Thoracic aorta (tissue), 2 donors: ENCODE measurements at places on chromosomes 11 and 22.

DNA sequence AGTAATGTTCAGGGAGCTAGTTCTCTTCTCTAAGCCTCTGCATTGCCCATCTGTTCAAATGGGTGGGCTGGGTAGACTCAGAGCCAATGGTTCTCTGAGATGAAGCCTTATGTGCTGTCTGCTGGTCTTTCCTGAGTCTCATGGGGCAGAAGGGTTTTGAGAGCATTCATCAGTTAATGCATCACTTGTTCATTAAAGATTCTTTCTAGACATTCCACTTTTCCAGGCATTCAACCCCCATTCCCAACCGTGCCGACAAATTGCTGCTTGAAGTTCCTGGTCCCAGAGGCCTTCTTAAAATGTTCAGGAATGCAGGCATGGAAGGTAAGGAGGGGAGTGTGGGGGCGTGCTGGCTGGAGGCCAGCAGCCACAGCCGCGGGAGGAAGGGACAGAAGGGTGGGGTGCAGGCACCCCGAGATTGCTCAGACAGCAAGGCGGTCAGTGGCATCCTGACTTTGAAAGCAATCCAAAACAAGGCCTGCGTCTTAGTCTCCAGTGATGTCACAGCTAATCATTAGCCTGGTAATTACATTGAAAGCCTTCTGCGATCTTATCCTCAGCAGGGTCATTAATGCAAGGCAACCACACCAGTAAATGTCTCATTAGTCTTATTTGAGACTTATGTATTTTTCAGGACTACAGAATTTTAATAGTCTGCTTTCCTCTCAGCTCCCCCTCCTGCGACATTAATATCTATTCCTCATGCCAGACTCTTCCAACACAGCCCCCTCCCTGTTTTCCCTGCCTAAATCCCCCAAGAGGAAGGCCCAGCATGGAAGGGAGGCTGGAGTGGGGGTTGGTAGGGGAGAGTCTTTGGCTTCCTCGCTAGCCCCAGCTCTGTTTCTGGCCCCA lies 328.8 kb downstream of the MIAT start:
- DNase-seq = no peak

GRCh38 chr22:20590477-20591294 lies 83.3 kb downstream of the MED15 start:
- no peak for DNase-seq

GRCh38 chr22:32501836-32502752 lies 27.5 kb downstream of the FBXO7 start:
- DNase-seq = no peak

DNA sequence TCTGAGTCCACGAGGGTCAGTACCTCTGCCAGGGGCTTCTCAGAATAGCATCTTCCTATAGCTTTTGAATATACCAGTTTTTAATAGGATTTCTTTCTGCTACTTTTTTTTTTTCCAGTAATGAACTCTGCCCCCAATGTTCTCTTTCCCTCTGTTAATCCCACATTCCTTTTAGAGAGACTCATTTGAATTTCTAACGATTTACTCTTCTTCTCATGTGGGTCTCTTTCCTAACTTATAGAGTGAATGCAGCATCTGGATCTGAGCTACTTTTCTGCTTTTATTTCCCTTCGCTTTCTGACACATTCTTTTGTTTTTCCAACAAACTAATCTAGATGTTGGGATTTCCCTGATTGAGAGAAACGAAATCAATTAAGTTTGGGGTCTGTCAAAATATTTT lies 71.4 kb downstream of the INSC start:
- DNase-seq = no peak

- no peak for DNase-seq
Measured at GRCh38 chr11:73401217-73401923, 25.2 kb downstream of the RELT start.

DNA sequence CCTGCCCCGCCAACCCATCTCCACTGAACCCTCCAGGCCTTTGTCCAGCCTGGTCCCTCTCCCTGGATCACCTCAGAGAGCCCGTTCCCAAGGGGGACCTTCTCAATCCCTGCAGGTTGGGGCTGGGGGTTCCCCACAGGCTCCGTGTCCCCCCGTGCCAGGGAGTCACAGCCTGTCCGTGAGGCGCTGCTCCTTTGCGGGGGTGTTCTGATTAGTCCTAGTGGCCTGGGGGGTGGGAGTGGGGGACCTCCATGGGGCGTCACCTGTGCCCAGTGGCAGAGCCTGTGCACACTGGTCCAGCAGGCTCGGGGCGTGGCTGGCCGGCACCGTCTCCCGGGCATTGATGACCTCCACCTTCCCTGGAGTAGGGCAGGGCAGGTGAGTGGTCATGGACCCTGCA lies 11.6 kb downstream of the GGT5 start:
- DNase-seq = no peak

DNA sequence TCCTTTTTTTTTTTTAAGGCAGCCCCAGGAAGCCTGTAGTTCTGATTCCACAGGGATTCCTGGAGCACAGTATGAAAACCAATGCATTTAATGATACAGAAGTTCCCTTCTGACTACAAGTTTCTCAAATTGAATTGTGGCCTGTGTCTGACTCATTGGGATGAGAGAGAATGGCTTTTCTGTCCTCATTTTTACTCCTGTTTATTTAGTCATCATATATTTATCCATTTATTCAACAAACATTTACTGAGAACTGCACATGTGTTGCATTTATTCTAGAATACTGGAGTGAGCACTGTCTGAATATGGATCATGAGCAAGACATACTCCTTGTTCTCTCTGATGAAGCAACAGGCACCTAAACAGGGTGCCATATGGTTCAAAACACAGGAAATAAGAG lies 231.2 kb downstream of the NTM start:
- DNase-seq = no peak

- DNase-seq = no peak
Measured at GRCh38 chr11:80668039-80668438, 1227.2 kb upstream of the TENM4 start.

DNA sequence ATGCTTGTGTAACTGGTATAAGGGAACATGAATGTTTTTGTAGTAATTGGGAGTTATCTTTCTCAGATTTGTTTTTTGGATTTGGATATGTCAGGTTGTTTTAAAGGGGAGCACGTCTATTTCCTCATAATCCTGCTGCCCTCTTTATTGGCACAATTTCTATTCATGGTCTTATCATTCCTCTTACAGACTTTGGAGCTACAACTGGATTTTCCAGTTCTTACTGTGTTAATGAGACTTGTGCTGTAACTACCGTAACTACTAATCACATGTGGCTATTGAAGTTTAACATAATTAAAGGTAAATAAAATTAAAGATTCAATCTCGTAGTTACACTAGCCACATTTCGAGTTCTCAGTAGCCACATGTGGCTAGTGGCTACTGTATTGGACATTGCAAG lies 1.9 kb downstream of the FDX1 start:
- no peak for DNase-seq

- DNase-seq = no peak
Measured at GRCh38 chr22:20052309-20053259, 27.5 kb upstream of the DGCR8 start.

- no peak for DNase-seq
Measured at GRCh38 chr22:44736581-44737405, 15.6 kb upstream of the ARHGAP8 start.

DNA sequence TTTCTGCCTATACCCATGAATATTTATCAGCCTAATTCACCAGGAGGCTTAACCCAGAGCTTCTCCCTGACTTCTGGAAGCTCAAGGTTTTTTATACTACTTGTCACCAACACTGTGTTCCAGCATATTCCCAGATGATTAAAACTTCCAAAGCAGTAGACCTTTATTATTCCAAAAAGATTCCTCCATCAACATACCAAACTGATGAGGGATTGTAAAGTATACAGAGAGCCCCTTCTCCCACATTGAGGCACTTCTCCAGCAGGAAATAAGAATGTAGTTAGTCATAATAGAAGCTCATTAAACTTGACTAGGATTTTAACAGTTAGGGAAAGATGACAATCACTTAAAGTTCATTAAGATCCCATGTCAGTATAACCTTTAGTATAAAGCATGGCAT lies 51.4 kb upstream of the CEP126 start:
- DNase-seq = no peak

- DNase-seq = no peak
Measured at GRCh38 chr11:61489833-61490721, 18.5 kb upstream of the LRRC10B start.
